Motor neuron (in vitro differentiated cells): ENCODE measurements at places on chromosomes 7 and 10. TPM values are rescaled to one million over a fixed set of nuclear protein-coding genes. Genes with fewer than 3 reads are reported as not detected.

Gene CNOT4
- 12.2 and 15.8 TPM in 2 replicates for total RNA-seq

DNA sequence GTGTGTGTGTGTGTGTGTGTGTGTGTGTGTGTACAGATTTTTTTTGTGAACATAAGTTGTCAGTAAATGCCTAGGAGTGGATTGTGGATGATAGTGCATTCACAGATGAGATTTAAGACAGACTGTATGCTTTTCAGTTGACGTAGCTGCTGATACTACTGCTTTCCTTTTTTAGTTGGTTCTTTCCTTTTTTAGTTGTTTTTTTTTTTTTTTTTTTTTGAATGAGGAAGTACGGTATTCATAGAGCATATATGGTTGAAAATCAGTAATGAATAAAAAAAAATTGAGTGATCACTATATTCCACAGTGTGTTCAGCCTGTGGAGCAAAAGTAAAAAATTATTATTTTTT lies 80.5 kb downstream of the RBM33 start:
- no peak for ATAC-seq

Gene ZNF503
- 22.0 and 24.6 TPM in 2 replicates for total RNA-seq

DNA sequence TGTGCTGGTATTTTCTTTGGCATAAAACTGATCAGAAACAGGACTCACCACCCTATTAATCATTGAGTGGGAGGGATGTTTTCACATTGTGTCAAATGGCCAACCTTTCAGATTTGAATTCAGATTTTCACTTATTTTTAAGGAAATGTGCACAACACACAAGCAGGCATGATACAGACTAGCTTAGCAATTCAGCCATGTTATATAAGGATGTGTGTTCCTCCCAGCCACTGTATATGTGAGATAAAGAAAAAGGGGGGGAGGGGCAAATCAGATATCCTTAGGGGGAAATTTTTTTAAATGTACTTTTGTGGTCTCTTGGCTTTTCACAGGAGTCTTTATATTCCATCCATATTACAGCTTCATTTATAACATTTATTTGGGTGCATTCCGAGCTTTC lies 3.1 kb downstream of the GAD2 start:
- ATAC-seq = no peak

DNA sequence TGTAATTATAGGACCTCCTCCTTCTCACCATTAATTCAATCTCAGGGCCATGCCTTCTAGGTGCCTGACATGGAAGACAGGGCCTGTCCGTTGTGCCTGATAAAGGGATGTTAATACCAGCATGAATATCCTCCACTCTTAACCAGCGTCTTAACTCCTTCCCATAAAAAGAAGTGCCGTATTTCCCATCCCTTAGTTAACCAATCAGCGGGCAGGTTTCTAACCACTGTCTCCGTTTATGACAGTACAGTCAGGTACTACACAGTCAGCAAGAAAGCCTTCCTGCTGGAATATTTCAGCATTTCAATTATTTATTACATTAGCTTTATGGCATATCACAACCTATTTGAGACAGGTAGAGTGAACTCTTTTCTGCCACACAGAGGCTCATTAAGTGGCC lies 308.6 kb upstream of the FZD8 start:
- ATAC-seq = peak; percentile 19
